Right renal cortex interstitium (tissue), 3 donors: ENCODE measurements at places on chromosomes 1 and 21. TPM values are rescaled to one million over a fixed set of nuclear protein-coding genes. Genes with fewer than 3 reads are reported as not detected.

- DNase-seq, result no peak
Measured at GRCh38 chr21:41043014-41043413, 124.9 kb upstream of the BACE2 start.

- no peak for DNase-seq
Measured at GRCh38 chr1:3593745-3594144, 17.6 kb downstream of the MEGF6 start.

SLAMF7 gene
- polyA plus RNA-seq, result 0.24 TPM

GRCh38 chr1:9253453-9254105 is 19.0 kb downstream of the H6PD start:
- DNase-seq, result no peak

DNA sequence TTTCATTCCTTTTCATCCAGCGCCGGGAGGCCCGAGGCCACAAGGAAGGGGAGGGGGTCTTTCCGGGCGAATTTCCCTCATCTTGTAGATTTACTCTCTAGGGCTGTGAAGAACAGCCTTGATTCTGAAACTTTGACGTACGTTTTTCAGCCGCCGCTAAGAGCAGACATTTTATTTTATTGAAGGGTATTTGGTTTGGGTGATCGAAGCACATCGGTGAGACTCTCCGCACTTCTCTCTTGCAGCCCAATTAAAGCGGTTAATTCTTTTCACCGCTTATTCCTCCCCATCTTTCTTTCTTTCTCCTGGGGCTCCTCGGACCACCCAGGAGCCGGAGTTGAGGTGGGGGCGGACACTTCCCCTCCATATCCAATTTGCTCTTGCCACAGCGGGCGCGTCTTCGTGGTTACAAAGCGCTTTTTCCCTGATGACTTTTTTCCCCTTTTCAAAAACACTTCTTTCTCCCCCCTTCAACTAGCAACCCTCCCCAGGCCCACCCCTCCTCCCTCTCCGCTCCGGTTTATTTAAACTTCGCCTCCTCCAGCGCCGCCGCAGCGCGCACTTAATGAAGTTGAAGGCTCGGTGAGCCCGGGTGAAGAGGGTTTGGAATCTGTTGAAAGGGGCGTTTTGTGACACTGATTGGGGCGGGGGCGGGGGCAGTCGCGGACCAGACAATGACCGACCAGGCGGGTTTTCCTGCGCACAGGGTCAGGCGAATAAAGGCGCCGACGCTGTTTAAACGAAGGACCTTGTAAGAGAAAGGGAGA is 5.9 kb downstream of the FOXD2 start:
- DNase-seq, result no peak

- no peak for DNase-seq
Measured at GRCh38 chr1:59521456-59521855, 224.6 kb downstream of the FGGY start.
